ENCODE measurements at places on chromosomes 6 and 20. TPM values are rescaled to one million over a fixed set of nuclear protein-coding genes. Genes with fewer than 3 reads are reported as not detected.

Gene CDSN
- total RNA-seq: not detected

Gene GSTA3
- not detected for total RNA-seq

GRCh38 chr6:22364306-22364705, 67.5 kb upstream of the PRL start:
- DNase-seq: peak; percentile 46

DNA sequence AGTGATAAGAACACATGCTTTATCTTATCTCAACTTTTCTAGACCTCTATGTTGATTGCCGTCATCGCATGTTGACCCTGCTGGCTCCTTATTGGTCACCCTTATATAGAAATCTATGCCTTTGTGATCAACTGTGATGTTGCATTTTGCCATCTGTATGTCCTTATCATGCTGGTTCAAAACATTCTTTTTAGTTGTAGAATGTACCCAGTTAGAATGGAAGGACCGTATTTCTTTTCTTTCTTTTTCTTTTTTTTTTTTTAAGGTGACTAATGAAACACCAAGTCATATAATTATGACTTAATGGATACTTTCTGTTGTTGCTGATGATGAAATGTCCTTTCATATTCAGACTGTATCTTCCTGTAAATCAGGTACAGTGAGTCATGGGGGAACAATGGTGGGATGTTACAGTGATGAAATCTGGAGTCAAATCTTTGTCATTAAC, 145.9 kb upstream of the CITED2 start:
- DNase-seq: no peak

- no peak for DNase-seq
Observed at GRCh38 chr20:43404878-43405277, 52.8 kb upstream of the SRSF6 start.

All from fibroblast of lung (primary cell).